ENCODE measurements at places on chromosomes 6 and 20.

DNA sequence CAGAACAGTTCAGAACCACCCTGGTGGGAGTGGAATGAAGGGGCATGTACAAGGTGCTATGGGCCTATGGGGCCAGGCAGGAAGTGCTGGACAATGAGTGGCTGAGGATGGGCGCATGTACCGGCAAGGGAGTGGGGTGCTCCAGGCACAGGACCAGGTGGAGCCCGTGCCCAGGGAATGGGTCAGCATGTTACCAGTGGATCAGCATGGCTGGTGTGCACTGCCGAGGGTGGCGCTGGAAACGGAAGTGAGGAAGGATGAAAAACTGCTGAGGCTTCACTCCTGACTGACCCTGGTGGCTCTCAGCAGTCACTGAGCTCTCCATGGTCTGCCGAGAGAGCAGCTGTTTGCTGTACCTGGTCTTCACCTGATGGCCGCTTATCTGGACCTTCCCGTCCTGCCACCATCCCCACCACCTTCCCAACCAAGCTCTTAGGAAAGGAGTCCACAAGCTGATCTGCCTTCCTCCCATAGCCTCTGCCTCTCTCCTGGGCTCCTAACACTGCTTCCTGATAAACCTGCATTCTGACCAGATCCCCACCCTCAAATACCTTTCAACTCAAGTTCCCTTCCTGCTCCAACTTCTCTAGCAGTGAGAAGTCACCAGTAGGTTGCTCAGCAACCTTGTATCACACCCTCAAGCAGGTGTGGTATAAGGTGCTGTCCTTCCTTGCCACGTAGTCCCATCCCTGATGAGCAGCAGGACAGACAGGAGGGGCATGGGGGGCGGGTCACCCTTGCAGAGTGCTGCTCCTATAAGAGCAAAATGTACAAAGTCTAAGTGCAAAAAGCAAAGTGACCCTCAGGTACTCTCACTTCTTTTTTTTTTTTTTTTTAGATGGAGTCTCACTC is 7.1 kb downstream of the UQCC2 start:
- no peak for DNase-seq

DNA sequence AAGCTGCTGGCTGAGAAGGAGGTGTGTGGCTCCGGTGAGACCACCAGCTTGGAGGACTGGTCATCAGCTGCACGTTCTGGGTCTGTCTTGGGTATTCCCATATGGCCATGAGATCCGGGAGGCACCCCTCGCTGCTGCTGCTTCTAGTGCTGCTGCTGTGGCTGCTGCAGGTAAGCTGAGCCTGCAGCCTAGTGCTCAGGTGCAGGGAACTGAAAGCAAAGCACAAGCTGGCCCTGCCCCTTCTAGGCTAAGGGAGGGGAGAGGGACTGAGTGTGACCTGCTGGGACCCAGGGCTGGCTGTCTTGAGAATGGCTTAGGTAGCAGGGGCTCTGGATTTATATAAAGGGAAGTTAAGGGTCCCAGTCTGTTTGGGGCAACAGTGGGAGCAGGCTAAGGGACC is 403 bp downstream of the CDH26 start:
- no peak for DNase-seq

GRCh38 chr6:29619578-29620160 is 13.3 kb downstream of the GABBR1 start:
- DNase-seq, result no peak

- no peak for DNase-seq
These were observed 181.4 kb downstream of the PHF3 start for GRCh38 chr6:63816982-63817436.

DNA sequence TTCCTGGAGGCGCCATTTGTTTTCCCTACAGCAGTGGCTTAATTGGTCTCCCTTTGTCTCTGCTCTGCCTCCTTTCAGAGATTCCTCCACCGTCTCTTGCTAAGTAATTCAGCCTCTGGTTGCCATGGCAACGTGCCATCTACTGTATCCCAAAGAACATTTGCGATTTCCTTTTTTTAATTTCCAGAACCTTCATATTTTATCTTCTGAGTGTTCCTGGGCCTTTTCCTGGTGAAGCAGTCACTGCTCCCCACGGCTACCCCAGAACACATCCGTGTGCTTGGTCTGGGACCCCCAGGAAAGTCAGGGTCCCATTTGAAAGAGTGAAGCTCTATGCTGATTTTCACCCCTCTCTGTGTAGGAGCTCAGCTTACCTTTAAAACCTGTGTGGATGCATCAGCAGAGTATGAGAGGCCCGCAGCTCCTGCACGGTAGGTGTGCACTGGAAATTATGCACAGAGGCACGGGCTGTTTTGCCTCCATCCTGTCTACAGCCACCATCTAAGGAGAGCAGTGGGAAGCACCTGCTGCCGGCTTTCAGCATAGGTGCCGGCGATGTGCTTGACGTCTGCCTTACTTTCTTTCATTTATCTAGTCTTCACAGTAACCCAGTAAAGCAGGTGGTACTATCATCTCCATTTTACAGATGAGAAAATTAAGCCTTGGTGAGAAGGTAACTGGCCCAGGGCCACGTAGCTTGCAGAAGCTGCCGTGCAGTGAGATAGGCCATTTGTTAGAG is 122.8 kb downstream of the SYCP2 start:
- DNase-seq, result peak; percentile 33

DNA sequence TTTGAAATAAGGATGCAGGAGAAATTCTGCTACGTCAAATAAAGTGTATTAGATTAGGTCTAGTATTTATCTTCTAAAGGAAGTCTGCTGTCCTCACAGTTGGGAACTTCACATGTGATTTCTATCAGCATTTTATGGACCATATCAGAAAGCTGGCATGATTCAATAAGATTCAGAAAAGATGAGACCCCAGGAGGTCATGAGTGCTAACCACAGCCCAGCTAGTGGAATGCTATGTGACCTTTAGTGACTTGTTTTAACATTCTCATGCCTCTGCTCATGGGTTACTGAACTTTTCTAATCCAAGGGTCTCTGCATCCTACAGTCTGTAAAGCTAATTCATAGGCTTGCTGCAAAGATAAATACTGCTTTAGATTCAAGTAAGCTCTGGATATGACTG is 150.1 kb downstream of the GMPR start:
- no peak for DNase-seq

DNA sequence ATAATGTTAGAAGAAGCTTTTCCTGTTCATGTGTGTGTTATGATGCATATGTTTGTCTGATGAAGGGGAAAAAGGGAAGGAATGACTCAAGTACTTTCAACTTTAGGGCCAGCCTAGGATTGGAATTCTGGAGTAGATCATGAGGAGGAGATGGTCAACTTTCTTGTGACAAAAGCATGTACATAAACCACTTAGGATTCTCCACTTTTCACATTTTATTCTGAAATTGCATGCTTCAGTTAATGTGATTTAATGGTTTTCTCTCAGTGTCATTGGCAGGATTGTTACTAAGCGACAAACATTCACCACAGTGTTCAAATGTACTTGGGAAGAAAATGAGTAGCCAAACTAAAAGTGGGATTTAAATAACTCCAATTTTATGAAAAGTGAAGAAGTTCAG is 80.1 kb downstream of the UTRN start:
- DNase-seq, result no peak

DNA sequence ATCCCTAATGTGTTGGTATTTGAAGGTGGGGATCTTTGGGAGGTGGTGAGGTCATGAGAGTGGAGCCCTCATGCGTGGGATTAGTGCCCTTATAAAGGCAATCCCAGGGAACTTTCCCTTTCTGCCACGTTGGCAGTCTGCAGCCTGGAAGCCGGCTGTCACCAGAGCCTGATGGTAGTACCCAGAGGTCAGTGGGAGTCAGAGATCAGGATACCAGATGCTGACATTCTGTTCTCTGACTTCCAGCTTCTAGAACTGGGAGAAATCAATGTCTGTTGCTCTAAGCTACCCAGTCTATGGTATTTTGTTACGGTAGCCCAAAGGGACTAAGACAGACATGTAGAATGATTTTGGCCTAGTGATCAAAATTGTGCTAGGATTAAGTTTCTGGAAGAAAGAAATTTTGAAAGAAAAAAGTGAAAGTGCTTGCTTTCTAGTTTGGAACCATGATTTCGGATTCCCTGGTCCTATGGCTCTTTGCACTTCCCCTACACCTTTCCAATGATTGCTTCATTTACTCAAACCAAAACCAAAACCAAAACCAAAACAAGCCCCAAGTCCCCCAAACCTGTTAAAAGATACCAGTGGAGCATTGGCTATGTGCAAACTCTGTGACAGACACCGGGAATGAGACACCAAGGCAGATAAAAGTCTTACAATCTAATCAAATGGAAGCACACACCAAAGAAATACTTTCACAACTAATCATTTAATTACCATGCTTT is 173.7 kb upstream of the ZNF217 start:
- DNase-seq, result no peak

- DNase-seq, result no peak
These were observed 249.1 kb upstream of the JAG1 start for GRCh38 chr20:10922941-10923340.

- DNase-seq, result no peak
These were observed 16.6 kb upstream of the KIAA0408 start for GRCh38 chr6:127475823-127476176.
